ENCODE measurements at places on chromosomes 1 and 21. TPM values are rescaled to one million over a fixed set of nuclear protein-coding genes. Genes with fewer than 3 reads are reported as not detected.

DNA sequence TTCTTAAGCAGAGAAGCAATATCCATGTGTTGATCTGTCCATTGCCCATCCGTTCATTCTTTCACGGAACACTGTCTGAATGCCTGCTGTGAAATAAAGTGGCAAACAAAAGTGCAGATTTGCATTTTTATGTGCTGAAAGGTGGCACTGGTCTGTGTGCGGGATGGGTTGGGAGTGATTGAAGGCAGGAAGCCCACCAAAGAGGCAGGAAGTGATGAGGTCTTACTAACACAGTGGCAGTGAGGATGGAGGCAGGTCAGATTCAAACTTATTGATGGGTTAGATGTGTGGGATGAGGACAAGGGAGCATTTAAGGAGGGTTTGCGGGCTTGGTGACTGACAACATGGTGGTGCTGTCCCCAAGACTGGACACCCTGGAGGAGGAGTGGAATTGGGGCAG is 8.3 kb downstream of the PTPRF start:
- no peak for DNase-seq

DNA sequence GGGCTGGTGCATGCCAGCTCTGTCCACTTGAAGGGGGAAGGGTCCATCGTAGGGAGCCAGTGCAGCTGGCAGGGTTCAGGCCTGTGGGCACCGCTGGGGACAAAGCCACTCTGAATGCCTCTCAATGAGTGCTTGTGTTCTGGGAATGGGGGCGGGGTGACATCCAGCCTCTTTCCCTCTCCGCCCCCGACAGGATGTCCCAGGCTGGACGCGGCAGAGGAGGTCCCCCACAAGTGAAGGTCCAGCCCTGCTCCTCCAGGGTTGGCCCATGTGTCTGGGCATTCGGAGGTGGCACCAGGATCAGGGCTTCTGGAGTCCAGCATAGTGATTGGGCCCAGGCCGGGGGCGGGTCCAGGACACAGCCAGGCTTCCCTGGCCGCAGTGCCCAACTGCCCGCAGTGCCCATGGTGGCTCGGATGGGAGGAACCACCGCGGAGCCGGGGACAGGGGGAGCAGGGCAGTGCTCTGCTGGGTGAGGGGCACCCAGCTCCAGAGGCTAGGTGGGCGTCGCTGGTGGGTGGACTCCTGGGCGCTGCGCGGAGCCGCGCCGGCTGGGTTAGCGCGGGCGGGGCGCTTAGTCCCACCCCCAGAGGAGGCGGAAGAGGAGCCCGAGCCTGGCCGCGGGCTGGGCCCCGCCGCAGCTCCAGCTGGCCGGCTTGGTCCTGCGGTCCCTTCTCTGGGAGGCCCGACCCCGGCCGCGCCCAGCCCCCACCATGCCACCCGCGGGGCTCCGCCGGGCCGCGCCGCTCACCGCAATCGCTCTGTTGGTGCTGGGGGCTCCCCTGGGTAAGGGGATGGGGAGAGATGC is at the start of gene SHISA4:
Gene SHISA4 (plus strand): TSS at position 617 of the 808 bp plus-strand sequence. CDS start 97 bp downstream, at position 714.
- peak; percentile 78 for DNase-seq

RAB3GAP2 gene
- total RNA-seq: 26.3 TPM

TESK2 gene
- total RNA-seq: 0.91 TPM

TSSK3 gene
- 1.9 TPM for total RNA-seq

TNFRSF9 gene
- 42.9 TPM for total RNA-seq

CDK18 gene
- 0.80 TPM for total RNA-seq

NIBAN1 gene
- 15.4 TPM for total RNA-seq

- no peak for DNase-seq
These were observed 9.4 kb upstream of the TMEM52 start for GRCh38 chr1:1928231-1929101.

DNA sequence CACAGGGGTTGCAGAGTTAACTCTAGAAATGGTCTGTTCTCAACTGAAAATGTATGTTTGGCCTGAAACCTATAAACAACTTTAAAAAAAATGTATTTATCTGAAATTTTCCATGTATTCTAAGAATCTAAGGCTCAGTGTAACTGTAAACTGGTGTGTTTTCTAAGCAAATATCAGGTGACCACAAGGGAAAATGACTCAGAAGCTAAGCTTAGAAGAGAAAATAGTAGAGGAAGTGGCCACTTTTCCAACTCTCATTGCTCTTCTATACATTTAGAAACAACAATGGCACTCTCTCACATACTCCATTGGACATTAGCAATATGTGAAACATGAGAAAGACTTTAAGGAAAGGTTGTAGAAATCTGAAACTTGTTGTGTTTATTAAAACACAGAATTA is 7.5 kb downstream of the TNFSF18 start:
- DNase-seq: peak; percentile 48

GRCh38 chr1:95021119-95021518 is 51.6 kb downstream of the ALG14 start:
- DNase-seq: peak; percentile 46

- peak; percentile 76 for DNase-seq
These were observed 40.9 kb upstream of the CAMK1G start for GRCh38 chr1:209542585-209542984.

SVBP gene
- 28.2 TPM for total RNA-seq

COL18A1 gene
- 29.5 TPM for total RNA-seq

GRCh38 chr1:26701995-26702679 is 6.3 kb downstream of the ARID1A start:
- no peak for DNase-seq

- peak; percentile 83 for DNase-seq
These were observed 7.0 kb upstream of the SPATC1L start for GRCh38 chr21:46191257-46191685.

ACTN2 gene
- total RNA-seq: 0.34 TPM

AIRE gene
- total RNA-seq: not detected

RAB7B gene
- 2.7 TPM for total RNA-seq

DNA sequence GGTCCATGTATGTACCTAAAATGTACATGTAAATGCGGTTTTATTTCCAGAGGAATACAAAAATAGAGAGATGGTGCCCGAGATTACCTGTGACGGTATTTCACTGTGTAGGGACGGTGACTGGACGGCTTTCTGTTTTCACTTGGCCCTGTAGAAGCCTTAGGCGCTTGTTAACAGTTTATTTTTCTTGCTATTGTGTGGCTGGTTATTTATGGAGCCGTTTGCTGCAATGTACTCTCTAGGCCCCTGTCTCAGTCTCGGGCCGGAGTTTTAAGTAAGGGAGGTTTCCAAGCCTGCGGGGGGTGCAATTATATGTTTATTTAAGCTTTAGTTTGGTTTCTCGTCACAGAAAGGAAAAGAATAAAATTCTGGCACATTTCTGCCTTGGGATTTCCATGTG is 413 bp downstream of the EFCAB7 start:
- DNase-seq: peak; percentile 21

PIK3R3 gene
- 17.7 TPM for total RNA-seq

EFCAB7 gene
- 14.5 TPM for total RNA-seq

GRCh38 chr1:175887981-175888428 is 144.6 kb upstream of the TNR start:
- peak; percentile 64 for DNase-seq

DNA sequence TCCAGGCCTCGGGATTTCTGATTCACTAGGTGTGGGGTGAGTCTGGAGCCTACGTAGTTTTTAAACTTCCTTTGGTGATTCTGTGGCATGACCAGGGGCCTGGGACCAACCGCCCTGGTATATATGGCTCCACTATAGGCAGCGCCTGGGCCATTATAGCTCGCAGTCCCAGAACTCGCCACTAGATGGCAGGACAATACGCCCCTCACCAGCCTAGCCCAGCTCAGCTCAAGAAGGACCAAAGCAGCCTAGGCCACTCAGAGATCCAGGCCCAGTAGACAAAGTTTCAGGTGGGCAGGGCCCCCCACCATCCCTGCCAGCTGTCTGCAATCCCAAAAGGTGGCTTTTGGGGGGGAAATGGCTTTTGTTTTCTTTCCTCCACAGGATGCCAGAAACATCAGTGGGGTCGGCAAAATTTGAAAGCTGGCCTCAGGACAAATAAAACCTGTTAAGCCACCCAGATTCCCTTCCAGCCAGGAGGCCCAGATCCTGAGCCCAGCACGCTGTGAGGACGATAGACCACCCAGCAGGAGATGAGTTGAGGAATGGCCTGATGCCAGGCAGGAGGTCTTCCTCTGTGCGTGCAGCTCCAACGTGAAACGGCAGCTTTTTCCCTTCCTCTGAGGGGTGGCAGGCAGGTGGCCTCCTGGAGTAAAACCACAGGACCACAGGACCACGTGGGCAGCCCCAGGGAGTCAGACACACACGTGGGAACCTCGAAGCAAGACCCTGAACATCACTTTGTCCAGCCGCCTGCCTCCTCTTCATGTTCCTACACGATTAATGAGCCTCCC is 24.8 kb upstream of the TMEM51 start:
- DNase-seq: peak; percentile 80

DNA sequence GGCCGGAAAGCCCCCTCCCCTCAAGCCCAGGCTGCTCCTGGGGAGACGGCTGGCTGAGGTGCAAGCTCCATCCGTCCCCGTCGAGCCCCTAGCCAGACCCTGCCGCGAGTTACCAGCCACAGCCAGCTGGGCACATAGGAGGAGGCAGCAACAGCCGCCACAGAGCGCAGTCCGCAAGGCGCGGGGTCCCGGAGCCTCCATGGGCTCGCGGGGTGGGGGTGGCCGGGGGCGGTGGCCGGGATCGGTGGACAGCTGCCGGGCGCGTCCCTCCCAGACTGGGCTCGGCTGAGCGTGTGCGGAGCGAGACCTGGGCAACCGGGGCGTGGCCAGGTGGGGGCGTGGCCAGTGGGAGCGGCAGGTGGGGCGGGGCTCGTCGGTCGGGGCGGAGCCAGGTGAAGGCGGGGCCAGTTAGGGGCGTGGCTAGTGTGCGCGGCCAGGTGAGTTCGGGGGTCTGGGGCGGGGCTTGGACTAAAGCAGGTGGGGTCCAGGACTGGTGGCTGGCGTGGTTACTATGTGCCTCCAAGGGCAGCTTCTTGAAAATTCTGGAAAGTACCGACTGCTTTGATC is at the start of gene CD164L2:
Gene CD164L2 (minus strand): TSS at position 295 of the 567 bp plus-strand sequence. CDS start 94 bp downstream, at position 201.
- no peak for DNase-seq

GRCh38 chr1:174448974-174449373 is 1.2 kb downstream of the GPR52 start:
- DNase-seq: no peak

SMPDL3B gene
- total RNA-seq: 0.86 TPM

GRCh38 chr1:62286786-62287224 is 32.4 kb downstream of the KANK4 start:
- DNase-seq: peak; percentile 16

RCSD1 gene
- total RNA-seq: 0.83 TPM

DNA sequence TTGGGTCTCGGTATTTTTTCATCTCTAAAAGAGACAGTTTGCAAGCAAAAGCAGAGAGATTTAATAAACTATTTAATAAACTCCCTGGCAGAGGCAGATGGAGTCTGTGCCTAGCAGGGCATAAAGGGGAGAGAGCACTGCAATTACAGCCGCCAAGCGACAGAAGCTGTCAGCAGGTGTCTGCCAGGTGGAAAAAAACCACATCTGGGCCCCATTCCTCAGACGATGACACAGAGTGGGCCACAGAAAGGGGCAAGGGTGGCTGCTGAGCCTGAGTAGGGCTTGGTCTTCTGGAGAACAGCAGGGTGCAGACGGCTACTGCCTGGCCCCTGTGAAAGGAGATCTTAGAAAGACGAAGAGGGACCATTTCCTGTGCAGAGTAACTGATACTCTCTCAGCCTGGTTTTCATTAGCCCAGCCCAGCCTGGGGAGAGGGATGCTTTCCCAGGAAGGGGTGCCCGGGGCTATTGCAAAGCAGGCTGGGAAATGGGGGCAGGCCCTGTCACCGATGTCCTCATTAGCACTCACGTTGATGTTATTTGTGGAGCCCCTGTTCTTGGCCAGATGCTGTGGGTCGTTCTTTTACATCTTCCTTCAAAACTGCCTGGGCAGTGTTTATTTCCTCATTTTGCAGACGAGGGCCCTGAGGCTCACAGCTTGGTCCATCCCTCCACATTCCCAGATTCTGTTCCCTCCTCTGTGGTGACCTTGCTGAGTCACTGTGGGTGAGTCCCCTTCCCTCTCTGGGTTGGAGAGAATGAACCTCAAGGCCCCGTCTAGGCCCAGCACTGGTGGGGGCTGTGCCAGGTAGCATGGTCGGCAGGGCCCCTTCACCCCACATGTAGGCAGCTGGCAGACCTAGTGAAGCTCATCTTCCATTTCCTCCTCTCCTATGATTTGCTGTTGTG is 472.7 kb downstream of the PTPRU start:
- DNase-seq: peak; percentile 91

DNA sequence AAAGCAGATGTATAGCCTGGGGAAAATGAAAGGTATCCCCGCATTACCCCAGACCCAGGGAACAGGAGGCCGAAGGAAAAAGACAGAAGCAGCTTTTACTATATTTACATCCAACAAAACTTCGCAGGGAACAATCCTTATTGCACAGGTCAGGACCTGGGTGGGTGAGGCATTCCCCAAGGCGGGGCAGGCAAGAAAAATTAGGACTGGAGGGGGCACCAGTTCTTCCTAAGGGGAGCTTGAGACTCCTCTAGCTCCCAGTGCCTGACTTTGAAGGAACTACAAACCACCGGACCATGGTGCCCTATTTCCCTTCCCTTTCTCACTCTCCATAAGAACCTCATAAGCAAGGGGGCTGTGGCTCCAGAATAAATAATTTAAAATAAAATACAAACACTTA is 6.7 kb upstream of the GATAD2B start:
- no peak for DNase-seq

TEX38 gene
- not detected for total RNA-seq

GRCh38 chr1:173056365-173056764 is 5.6 kb upstream of the TNFSF18 start:
- DNase-seq: no peak

- DNase-seq: no peak
These were observed 3.2 kb upstream of the CHAF1B start for GRCh38 chr21:36381841-36382589.

AADACL3 gene
- not detected for total RNA-seq

- DNase-seq: peak; percentile 41
These were observed 142.5 kb downstream of the RERE start for GRCh38 chr1:8674912-8675311.

DNA sequence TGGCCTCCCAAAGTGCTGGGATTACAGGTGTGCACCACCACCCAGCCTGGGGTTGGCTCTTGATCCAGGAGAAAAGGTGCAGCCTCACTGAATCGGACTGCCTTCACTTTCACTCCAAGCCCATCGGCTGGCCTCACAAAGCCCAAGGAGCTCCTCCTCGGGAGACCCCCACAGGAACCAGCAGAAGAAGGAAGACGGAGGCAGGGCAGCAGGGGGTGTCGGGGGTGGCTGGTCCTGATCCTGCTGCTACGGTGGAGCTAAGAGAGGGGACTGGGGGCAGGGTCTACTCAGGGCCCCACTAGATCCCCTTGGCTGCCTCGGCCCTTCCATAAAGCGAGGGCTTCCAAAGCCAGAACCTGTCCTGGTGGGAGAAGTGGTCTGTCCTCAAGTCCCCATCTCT is 93.9 kb downstream of the STUM start:
- DNase-seq: no peak

DNA sequence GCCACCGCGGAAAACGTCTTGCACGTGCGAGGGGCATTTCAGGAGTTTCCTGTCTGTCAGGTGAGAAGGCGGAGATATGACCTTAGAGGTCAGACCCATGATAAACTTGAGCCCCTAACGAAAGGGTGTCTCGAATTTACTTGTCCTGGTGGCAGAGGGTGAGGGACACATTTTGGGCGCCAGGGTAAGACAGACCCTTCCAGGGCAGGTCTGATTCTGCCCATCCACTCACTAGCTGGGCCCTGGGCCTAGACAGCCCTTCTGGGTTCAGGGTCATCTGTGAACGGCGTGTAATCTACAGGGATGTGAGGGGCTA is 395 bp upstream of the CSRP1 start:
- no peak for DNase-seq
